ENCODE measurements at places on chromosomes 5 and 9.
A peak's percentile ranks its signal among the peaks of the same experiment; 100 is the strongest.

- no peaks in the 10 kb centered on the region for H3K4me1 ChIP-seq
- no peak overlapping the region for H3K4me3 ChIP-seq
- H3K36me3 ChIP-seq: no peaks in the 10 kb centered on the region
- no peaks in the 10 kb centered on the region for H3K27me3 ChIP-seq
Measured at GRCh38 chr9:89926691-89927220, 321.9 kb downstream of the GADD45G start.

GRCh38 chr5:84290161-84290560, 94.5 kb downstream of the EDIL3 start:
- H3K27ac ChIP-seq: no peak overlapping the region
- no peak for DNase-seq
- no peaks in the 10 kb centered on the region for H3K27me3 ChIP-seq
- no peaks in the 10 kb centered on the region for H3K4me1 ChIP-seq
- H3K36me3 ChIP-seq: no peaks in the 10 kb centered on the region

- H3K4me3 ChIP-seq: no peak overlapping the region
- no peaks in the 10 kb centered on the region for H3K4me1 ChIP-seq
- DNase-seq: no peak
- H3K36me3 ChIP-seq: peaks cover 17% of the 10 kb centered on the region
- no peak overlapping the region for H3K27ac ChIP-seq
Measured at GRCh38 chr5:71537687-71538086, 49.5 kb upstream of the MCCC2 start.

DNA sequence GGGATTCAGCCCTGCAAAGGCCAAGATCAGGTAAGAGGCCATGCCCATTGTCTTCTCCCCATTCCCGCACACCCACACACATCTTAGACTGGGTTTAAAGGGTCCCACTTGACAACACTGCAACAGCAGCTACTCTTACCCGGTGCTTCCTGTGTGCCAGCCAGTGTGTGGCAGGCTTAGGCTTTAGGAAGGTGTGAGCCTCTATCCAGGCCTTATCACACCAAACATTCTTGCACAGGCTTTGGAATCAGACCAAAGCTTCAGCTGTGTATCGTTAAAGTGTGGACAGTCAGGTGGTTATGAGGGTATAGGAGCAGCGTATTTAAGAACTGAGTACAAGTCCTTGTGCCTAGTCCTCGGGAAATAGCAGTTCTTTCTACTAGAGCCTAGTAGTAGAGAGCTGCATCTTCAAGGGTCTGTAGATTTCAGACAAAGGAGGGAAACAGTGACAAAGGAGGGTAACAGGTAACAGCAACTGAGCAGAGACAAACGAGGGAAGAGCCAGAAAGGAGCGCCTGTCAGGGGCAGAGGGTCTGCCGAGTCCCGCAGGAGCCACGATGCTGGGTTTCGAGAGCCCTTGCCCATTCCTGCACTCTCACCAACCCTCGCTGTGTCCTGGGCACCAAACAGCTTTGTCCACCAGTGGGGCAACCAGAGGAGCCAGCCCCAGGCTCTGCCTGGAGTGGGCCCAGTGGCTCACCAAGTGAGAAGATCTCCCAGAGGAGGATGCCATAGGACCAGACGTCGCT, 30.9 kb downstream of the CSF1R start:
- no peaks in the 10 kb centered on the region for H3K4me1 ChIP-seq
- H3K27me3 ChIP-seq: no peaks in the 10 kb centered on the region
- no peak overlapping the region for H3K4me3 ChIP-seq
- H3K36me3 ChIP-seq: peaks cover 28% of the 10 kb centered on the region

DNA sequence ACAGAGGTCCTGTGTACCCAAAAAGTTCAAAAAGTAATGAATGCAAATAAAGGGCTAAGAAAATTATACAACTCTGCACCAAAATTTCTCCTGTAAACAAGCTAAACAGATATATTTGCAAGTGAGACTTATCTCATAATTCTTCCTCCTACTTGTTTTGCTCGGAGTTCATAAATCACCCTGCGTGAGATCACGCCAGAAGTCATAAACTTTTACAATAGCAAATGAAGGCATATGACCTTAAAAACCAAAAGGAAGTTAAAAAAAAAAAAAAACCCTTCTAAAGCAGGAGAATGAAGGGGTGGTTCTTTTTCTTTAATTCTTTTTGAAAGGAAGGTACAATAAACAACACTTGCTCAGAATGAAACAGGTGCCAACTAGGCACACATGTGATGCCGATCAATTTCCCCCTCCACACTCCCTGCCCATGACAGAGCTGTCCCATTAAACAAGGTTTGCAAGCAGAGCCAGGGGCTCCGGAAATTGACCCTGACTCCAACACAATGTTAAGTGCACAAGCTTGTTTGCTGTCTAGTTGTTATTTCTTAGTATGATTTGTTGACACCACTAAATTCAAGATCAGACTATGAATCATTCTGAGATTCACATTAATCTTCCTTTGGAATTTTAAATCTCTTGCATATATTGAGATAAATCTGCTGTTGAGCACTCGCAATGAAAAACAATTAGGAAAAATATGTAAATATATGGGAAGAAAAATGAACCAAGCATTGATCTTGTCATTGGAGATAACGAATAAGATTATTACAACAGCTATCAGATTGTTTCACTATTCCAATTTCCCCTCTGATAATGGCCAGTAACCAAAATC, 46.3 kb downstream of the DROSHA start:
- no peaks in the 10 kb centered on the region for H3K27me3 ChIP-seq
- H3K36me3 ChIP-seq: peaks cover 18% of the 10 kb centered on the region
- no peak for DNase-seq
- no peak overlapping the region for H3K4me3 ChIP-seq

DNA sequence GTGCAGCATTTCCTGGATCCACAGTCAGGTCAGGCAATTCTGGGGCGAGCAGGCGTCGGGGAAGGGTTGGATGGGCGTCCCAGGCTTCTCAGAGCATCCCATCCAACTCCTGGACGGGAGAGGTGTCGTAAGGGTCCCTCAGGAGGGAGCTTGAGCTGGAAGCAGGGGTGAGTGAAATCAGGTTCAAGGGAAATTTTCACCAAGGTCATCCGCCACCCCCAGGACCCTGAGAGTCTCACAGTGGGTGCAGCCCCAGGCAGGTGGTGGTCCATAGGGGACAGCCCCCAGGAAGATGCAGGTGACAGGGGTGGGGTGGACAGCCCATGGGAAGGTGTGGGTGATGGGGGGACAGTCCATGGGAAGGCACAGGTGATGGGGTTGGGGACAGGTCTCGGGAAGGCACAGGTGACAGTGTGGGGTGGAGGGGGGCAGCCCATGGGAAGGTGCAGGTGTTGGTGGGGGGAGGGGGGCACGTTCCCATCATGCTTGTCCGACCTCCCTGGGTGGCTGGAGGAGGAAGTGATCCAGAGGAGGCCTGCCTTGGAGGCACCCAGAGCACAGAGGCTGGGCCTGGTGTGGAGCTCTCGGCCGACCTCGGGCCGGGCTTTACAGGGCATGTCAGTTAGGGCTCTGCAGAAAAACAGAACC, 48.9 kb downstream of the AHRR start:
- no peaks in the 10 kb centered on the region for H3K36me3 ChIP-seq
- no peak overlapping the region for H3K4me3 ChIP-seq
- peaks cover 15% of the 10 kb centered on the region for H3K4me1 ChIP-seq
- H3K27ac ChIP-seq: no peak overlapping the region

DNA sequence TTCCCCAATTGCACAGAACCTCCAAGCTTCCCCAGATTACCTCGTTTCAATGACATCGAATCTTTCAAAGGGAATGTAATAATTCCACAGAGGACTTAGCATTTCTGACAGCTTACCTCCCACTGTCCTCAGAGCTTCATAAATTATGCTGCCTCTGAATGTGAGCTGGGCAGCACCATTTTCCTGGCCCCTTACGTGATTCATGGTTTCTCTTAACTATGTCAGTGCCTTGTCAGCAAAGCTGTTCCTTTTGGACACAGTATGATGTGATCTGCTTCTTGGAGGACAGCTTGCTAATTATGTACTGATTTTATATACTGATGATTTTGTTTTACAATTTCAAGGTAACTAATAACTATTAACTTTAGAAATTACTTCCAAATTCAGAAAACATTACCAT, 27.7 kb upstream of the SSBP2 start:
- no peaks in the 10 kb centered on the region for H3K36me3 ChIP-seq
- H3K4me1 ChIP-seq: peaks cover 17% of the 10 kb centered on the region
- H3K27me3 ChIP-seq: no peaks in the 10 kb centered on the region
- peak overlapping the region; percentile 40 for H3K4me3 ChIP-seq
- peak overlapping the region; percentile 69 for H3K27ac ChIP-seq

- H3K27ac ChIP-seq: no peak overlapping the region
- DNase-seq: peak; percentile 67
- H3K36me3 ChIP-seq: peaks cover 4% of the 10 kb centered on the region
- no peaks in the 10 kb centered on the region for H3K27me3 ChIP-seq
Measured at GRCh38 chr5:72231991-72232703, 87.9 kb downstream of the MRPS27 start.

DNA sequence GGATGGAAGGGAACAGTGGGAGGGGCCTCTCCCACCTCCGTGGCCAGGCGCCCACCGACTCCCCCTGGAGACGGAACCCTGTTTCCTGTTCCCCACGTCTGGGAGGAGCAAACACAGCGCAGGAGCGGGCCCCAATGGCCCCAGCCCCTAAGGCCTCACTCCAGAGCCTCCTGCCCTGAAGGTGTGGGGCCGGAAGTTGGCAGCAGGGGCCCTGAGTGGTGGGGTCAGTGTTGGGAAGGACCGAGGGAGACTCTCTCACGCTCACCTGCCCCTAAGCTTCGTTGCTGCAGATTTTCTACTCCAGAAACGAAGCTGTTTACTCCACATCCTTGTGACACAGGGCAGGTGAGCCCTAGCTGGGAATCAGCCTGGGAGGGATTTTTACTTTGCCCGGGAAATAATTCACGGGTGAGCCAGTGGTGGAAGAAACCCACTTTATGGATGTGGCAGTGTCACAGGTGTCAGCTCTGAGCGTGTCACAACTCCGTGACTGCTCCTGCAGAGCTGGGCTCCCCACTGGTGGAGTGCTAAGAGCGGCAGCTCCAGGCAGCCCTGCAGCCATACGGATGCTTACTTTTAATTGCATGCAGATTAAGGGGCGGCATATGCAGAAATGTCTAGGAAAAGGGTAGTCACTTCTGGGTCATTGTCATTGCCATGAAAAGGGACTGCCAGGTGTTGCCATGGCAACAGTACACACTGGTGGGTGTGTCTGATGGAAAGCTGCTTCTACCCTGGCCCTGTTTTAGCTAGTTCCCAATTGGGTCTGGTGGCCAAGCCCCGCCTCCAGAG, 77.5 kb upstream of the OLFM1 start:
- no peak overlapping the region for H3K27ac ChIP-seq
- no peaks in the 10 kb centered on the region for H3K27me3 ChIP-seq
- H3K4me3 ChIP-seq: no peak overlapping the region
- no peaks in the 10 kb centered on the region for H3K4me1 ChIP-seq
- no peaks in the 10 kb centered on the region for H3K36me3 ChIP-seq

- no peaks in the 10 kb centered on the region for H3K27me3 ChIP-seq
- peaks cover 3% of the 10 kb centered on the region for H3K36me3 ChIP-seq
- H3K4me3 ChIP-seq: no peak overlapping the region
Measured at GRCh38 chr5:54150841-54151240, 159.5 kb downstream of the ARL15 start.

GRCh38 chr9:33517373-33517772, 6.7 kb upstream of the ANKRD18B start:
- H3K36me3 ChIP-seq: no peaks in the 10 kb centered on the region
- no peak overlapping the region for H3K4me3 ChIP-seq
- peak; percentile 20 for DNase-seq
- H3K27ac ChIP-seq: no peak overlapping the region
- no peaks in the 10 kb centered on the region for H3K4me1 ChIP-seq

- H3K36me3 ChIP-seq: no peaks in the 10 kb centered on the region
- H3K4me1 ChIP-seq: no peaks in the 10 kb centered on the region
- no peak for DNase-seq
- H3K4me3 ChIP-seq: no peak overlapping the region
- H3K27me3 ChIP-seq: no peaks in the 10 kb centered on the region
Measured at GRCh38 chr9:124164811-124165210, 92.9 kb upstream of the NEK6 start.

GRCh38 chr5:156359476-156359875, 32.5 kb downstream of the SGCD start:
- no peaks in the 10 kb centered on the region for H3K27me3 ChIP-seq
- no peak overlapping the region for H3K27ac ChIP-seq
- no peaks in the 10 kb centered on the region for H3K4me1 ChIP-seq
- no peaks in the 10 kb centered on the region for H3K36me3 ChIP-seq

DNA sequence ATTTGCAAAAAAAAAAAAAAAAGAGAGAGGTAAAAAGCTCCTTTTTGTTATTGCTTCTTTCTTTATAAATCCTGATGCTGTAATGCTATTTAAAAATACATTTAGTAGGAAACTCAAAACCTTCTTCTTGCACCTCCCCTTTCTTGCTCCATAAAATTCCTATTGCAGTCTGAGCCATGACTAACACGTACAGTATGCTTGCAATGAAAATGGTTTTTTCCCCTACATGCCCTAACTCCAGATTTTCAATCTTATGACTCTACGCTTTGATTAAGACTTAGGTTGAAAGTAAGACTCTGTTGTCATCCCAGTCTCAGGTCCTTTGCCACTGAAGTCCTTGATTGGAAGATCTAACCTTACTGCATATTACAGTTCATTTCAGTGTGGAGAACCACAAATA, 23.9 kb downstream of the FGF10 start:
- H3K27ac ChIP-seq: no peak overlapping the region
- no peaks in the 10 kb centered on the region for H3K4me1 ChIP-seq
- H3K27me3 ChIP-seq: no peaks in the 10 kb centered on the region
- no peak for DNase-seq

- peak within 1 kb of the TSS; percentile 70 for H3K27ac ChIP-seq
- DNase-seq: peak; percentile 73
- H3K4me1 ChIP-seq: peaks cover 33% of the 10 kb centered on the region
- H3K36me3 ChIP-seq: no peaks in the 10 kb centered on the region
Measured at GRCh38 chr5:1523793-1524480, at the start of gene LPCAT1. LPCAT1 (minus strand) TSS chr5:1523960; CDS start chr5:1523844, 116 bp downstream.

DNA sequence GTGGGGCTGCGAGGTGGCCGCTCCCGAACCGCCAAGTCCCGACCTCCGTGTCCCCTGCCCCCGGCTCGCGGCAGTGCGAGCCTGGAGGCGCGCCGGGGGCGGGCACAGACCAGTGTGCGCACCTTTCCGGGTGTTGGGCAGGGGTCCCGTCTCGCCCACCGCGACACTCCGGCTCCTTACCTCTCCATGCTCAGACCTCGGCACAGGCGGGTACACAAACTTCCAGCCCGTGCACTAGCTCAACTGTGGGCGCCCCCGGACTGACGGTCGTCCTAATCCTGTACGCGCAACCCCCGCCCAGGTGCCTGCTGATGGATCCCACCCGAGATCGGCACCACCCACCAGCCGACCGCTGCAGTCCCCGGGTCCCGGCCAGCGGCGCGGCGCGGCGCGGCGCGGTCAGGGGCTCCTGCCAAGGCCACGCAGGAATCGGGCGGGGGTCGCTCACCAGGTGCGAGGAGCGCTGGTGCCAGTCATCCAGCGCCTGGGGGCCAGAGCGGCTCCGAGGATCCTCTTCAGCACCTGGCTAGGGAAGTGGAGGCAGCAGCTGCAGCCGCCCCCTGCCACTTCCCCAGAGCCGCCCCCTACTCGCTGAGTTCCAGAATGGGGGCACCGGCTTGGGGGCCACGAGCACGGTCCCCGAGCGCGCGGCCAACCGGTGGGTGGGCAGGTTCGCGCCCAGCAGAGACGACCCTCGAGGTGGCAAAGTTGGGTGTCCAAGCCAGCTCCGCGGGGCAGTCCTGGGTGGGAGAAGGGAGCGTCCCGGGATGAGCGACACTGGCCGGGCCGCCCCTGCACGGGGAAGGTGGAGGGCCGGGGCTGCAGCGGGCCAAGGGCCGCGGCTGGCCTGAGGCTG, 511 bp downstream of the SEMA5A start:
- no peak overlapping the region for H3K4me3 ChIP-seq
- H3K36me3 ChIP-seq: no peaks in the 10 kb centered on the region
- peaks cover 8% of the 10 kb centered on the region for H3K4me1 ChIP-seq
- H3K27me3 ChIP-seq: no peaks in the 10 kb centered on the region

GRCh38 chr9:107789001-107789700, 299.6 kb upstream of the KLF4 start:
- H3K27me3 ChIP-seq: no peaks in the 10 kb centered on the region
- DNase-seq: no peak
- H3K27ac ChIP-seq: no peak overlapping the region
